ENCODE measurements at places on chromosomes 3 and 15.
A peak's percentile ranks its signal among the peaks of the same experiment; 100 is the strongest.

DNA sequence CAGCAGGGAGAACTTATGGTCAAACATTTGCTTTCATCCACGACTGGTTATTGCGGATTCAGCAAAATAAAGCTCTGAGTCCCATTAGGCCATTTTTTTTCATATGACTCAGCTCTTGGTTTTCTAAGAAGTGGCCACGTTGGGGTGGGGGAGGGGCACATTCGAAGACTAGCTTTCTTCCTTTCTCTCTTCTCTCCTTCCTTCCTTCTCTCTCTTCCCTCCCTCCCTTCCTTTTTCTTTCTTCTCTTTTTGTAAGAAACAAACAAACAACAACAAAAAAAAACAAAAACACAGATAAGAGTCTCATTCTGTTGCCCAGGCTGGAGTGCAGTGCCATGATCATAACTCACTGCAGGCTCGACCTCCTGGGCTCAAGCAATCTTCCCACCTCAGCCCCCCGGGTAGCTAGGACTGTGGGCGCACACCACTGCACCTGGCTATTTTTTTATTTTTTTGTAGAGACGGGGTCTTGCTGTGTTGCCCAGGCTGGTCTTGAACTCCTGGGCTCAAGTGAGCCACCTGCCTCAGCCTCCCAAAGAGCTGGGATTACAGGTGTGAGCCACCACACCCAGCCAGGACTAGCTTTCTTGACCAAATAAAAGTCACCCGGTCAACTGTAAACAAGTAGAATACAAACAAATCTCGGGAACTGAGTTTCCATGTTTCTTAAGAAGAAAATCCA lies 41.6 kb downstream of the ABCC5 start:
- DNase-seq = no peak

GRCh38 chr15:39317225-39317624 lies 263.7 kb upstream of the THBS1 start:
- DNase-seq = no peak

DNA sequence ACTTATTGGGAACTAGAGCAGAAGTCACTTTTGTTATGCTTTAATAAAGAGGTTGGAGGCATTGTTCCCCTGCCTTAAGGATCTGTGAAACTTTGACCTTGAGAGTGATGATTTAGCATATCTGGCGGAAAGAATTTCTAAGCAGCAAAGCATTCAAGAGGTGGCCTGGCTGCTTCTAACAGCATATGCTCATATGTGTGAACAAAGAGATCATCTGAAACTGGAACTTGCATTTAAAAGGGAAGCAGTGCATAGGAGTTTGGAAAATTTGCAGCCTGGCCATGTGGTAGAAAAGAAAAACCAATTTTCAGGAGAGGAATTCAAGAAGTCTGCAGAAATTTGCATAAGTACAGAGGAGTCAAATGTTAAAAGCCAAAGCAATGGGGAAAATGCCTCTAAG lies 56.4 kb upstream of the GOLIM4 start:
- DNase-seq = no peak

DNA sequence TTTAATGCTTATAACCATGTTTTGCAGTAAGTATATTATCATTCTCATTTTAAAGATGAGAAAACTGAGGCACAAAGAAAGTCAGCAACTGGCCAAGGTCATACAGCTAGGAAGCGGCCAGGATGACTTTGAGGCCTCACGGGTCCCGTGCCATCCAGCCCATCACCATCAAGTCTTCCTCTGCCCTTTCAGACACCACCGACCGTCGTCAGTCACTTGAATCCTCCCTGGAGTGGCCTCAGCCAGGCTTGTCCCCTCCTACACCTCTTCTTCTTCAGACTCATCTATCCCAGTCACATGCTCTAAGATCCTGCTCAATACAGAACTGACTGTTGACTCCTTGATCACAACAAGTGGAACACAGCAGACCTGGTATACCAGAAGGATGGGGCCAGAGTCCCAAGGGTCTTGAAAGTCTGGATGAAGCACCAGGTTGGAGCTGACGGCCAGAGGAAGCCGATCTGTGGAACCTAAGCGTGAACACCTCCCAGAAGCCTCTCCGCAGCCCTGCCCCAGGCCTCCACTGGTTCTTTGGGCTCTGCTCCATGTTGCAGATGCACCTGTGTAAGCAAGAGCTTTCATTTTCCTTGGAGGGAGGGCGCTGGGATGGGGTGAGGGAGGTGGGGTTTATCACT lies 22.1 kb downstream of the ITGA11 start:
- no peak for DNase-seq

GRCh38 chr15:83300826-83301225 lies 16.4 kb upstream of the BNC1 start:
- DNase-seq = no peak

DNA sequence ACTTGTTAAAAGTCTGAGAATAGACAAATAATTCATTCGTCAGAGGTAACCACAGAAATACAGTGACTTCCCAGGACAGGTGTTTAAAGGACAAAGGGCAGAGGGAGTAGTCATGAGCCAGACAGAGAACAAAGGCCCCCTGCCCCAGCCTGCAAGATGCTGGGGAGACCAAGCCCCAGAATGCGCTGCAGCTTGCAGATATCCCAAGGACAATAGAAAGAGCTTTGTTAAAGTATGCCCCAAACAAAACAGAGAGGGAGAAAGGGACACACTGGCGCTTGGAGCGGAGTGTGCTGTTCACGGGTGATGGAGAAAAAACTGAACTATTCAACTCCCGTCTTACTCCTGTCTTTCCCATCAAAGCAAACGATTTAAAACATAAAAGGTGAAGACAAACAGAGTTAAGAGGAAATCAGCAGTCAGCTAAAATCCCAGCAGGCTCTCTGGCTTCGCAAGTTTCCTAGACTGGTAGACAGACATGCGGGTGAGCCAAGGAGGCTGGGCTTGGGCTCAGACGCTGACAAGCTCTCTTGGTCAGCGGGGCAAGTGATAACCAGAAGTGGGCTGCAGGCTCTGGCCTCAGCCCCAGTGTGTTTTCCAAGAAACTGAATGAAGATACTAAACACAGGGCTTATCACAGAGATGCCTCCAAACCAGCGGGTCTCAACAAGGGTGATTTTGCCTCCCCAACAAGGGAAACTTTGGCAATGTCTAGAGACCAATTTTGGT lies 130.1 kb downstream of the UACA start:
- DNase-seq = peak; percentile 85

Measured in large intestine (tissue), 12 donors.